Activated CD4-positive, alpha-beta memory T cell treated with anti-CD3 and anti-CD28 coated beads, Interleukin-2, amount 10 ng/mL, durations not matched to agents 7 days and 5 days (primary cell): ENCODE measurements at places on chromosomes 1 and 21. TPM values are rescaled to one million over a fixed set of nuclear protein-coding genes. Genes with fewer than 3 reads are reported as not detected.

- no peaks in the 10 kb centered on the region for H3K27me3 ChIP-seq
- H3K4me3 ChIP-seq, result no peak overlapping the region
- DNase-seq, result no peak
- H3K27ac ChIP-seq, result no peak overlapping the region
Measured at GRCh38 chr1:105730701-105731100, 1325.8 kb upstream of the PRMT6 start.

The CELA2A gene
- not detected for total RNA-seq

The CAMK1G gene
- total RNA-seq, result not detected

- no peak overlapping the region for H3K27ac ChIP-seq
- H3K36me3 ChIP-seq, result no peaks in the 10 kb centered on the region
- H3K4me1 ChIP-seq, result no peaks in the 10 kb centered on the region
- no peak overlapping the region for H3K4me3 ChIP-seq
- DNase-seq, result no peak
Measured at GRCh38 chr1:233514946-233515391, 98.9 kb upstream of the KCNK1 start.

The RGSL1 gene
- not detected for total RNA-seq

The BTBD8 gene
- total RNA-seq, result 4.6 TPM

DNA sequence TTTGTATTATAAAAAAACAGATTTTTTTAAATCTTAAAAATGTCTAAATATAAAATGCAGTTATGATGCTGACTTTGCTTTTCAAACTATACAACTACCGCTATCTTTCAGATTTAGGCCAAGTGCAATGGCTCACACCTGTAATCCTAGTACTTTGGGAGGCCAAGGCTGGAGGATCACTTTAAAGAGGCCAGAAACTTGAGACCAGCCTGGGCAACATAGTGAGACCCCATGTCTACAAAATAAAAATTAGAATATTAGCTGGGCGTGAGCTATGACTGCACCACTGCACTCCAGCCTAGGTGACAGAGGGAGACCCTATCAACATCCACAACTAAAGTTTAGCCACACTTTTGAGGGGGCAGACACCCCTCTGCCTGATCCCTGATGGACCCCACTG, 20.3 kb downstream of the ZBTB17 start:
- H3K27ac ChIP-seq, result no peak overlapping the region
- peaks cover 69% of the 10 kb centered on the region for H3K4me1 ChIP-seq
- H3K36me3 ChIP-seq, result peaks cover 20% of the 10 kb centered on the region
- H3K4me3 ChIP-seq, result no peak overlapping the region
- no peak for DNase-seq
- H3K27me3 ChIP-seq, result no peaks in the 10 kb centered on the region

DNA sequence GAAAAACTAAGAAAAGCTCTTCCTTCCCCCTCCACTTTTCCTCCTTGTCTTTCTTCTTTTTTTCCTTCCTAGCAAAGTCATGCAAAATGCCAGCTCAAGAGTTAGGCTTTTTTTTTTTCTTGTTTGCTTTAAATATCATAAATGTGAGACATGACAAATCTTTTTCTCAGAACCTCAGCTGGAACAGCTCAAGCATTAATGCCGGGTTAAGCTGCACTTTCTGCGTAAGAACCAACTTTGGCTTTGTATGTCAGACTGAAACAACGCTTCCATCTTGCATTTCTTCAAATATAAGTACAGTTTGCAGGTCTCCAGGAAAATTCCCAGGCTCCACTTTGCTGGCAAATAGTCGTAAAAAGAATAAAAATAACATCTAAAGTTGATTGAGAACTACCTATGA, 20.7 kb upstream of the LMO4 start:
- no peak overlapping the region for H3K27ac ChIP-seq
- H3K27me3 ChIP-seq, result peaks cover 16% of the 10 kb centered on the region

GRCh38 chr1:159492575-159493323, 43.1 kb downstream of the OR10J5 start:
- no peak for DNase-seq
- no peaks in the 10 kb centered on the region for H3K36me3 ChIP-seq
- no peak overlapping the region for H3K4me3 ChIP-seq
- no peaks in the 10 kb centered on the region for H3K27me3 ChIP-seq

DNA sequence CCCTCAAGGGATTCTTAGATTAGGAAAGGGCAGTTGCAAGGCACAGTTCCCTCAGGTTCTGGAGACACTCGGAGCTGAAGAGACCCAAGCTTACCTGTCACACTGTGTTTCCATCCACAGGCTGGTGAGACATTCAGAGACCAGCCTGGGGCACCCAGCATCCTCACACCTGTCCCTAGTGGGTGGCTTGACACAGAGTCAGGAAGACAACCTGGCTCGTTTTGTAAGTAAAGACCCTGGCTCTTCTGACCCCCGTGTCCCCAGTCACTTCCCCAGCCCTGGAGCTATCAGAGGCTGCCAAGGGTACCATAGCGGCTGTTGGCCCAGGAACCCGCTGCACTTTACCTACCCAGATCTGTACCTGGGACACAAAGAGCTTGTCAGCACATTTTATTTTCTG, 409.8 kb downstream of the MATN1 start:
- no peak overlapping the region for H3K4me3 ChIP-seq
- H3K27me3 ChIP-seq, result peaks cover 10% of the 10 kb centered on the region
- no peak overlapping the region for H3K27ac ChIP-seq
- H3K4me1 ChIP-seq, result no peaks in the 10 kb centered on the region
- no peaks in the 10 kb centered on the region for H3K36me3 ChIP-seq

- no peak for DNase-seq
- no peak overlapping the region for H3K4me3 ChIP-seq
- peaks cover 2% of the 10 kb centered on the region for H3K4me1 ChIP-seq
- no peaks in the 10 kb centered on the region for H3K36me3 ChIP-seq
- H3K27me3 ChIP-seq, result no peaks in the 10 kb centered on the region
Measured at GRCh38 chr21:45488931-45489721, 53.1 kb downstream of the SLC19A1 start.

The B3GALT5 gene
- total RNA-seq, result not detected

The BLACAT1 gene
- total RNA-seq, result 0.55 TPM

GRCh38 chr1:54571803-54572541, 23.9 kb downstream of the ACOT11 start:
- no peak for DNase-seq
- no peaks in the 10 kb centered on the region for H3K36me3 ChIP-seq
- H3K27ac ChIP-seq, result no peak overlapping the region
- H3K27me3 ChIP-seq, result no peaks in the 10 kb centered on the region
- no peak overlapping the region for H3K4me3 ChIP-seq

DNA sequence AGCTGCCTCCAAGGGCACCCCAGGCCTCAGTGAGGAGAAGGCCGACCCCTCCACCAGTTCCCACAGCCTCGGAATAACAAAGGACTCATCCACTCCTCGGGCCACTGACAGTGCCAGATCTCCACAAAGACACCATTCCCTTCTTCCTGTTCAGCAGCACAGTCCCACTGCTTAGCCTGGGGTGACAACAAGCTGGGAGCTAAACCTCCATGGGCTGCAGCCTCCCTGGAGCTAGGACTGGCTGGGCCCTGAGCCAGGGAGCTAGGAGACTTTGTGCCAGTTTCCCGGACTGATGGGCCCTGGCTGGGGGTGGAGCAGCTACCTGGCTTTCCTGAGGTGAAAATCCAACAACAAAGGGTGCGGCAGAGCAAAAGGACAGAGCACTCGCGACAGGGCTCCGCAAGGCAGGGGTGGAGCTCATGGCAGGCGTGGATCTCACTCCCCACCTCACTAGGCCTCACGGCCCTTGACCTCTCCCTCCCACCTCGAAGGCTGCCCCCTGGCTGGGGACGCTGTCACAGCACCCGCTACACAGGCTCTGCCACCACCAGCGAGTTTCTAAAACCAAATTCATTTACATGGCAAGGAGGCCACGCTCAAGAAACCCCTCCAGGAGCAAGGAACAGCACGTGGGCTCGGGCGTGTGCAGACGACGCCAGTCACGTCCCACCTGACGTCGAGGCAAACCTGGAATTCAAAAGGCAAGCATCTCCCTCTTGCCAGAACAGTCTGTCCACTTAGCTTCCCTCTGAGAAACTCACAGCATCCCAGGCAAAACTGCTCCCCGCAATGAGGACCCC, 13.8 kb downstream of the SLC35E2B start:
- peak overlapping the region; percentile 87 for H3K27ac ChIP-seq
- H3K36me3 ChIP-seq, result peaks cover 13% of the 10 kb centered on the region
- DNase-seq, result no peak
- H3K27me3 ChIP-seq, result no peaks in the 10 kb centered on the region
- H3K4me1 ChIP-seq, result peaks cover 27% of the 10 kb centered on the region
- H3K4me3 ChIP-seq, result peak overlapping the region; percentile 76

The SH2D5 gene
- total RNA-seq, result not detected

The ATP1A2 gene
- total RNA-seq, result not detected

The FAM3B gene
- total RNA-seq, result not detected

- H3K4me3 ChIP-seq, result no peak overlapping the region
- peaks cover 14% of the 10 kb centered on the region for H3K27me3 ChIP-seq
- H3K36me3 ChIP-seq, result no peaks in the 10 kb centered on the region
- H3K4me1 ChIP-seq, result peaks cover 7% of the 10 kb centered on the region
- no peak for DNase-seq
Measured at GRCh38 chr1:183214021-183214970, 28.2 kb downstream of the LAMC2 start.

GRCh38 chr1:74613894-74614293, 59.7 kb downstream of the ERICH3 start:
- H3K36me3 ChIP-seq, result no peaks in the 10 kb centered on the region
- DNase-seq, result no peak
- H3K4me3 ChIP-seq, result no peak overlapping the region
- no peaks in the 10 kb centered on the region for H3K27me3 ChIP-seq

The RHCE gene
- not detected for total RNA-seq

The PLA2G5 gene
- total RNA-seq, result not detected

GRCh38 chr21:15742052-15742670, 12.4 kb downstream of the USP25 start:
- no peak overlapping the region for H3K27ac ChIP-seq
- no peak overlapping the region for H3K4me3 ChIP-seq
- peaks cover 46% of the 10 kb centered on the region for H3K4me1 ChIP-seq
- H3K27me3 ChIP-seq, result no peaks in the 10 kb centered on the region
